ENCODE measurements at places on chromosomes 12 and 14.

DNA sequence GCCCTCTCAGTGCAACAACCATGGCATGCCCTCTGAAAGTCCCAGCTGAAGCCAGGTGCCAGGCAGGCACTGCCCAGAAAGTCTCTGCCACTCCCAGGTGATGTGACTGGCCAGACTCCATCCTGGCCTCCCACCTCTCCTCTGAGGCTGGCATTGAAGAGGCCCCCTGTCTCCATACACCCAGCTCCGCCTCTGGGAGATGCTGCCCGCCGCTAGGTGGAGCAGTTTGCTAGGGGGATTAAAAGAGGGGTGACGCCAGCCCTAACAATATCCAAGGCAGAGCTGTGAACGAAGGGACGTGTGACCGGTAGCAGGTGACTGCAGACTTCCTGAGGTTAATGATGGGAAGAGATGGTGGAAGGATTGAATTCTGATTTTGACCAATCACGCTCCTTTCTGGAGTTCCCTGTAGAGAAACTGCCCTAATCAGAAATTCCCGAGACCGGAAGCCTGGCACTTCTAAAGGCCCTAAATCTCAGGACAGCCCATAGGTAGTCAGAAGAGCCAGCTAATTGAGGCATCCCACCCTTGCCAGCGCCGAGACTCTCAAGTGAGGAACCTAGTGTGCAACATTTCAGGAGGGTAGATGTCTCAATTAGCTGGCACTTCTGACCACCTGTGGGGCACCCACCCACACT lies 8.3 kb upstream of the PLEK2 start:
- no peak for DNase-seq

DNA sequence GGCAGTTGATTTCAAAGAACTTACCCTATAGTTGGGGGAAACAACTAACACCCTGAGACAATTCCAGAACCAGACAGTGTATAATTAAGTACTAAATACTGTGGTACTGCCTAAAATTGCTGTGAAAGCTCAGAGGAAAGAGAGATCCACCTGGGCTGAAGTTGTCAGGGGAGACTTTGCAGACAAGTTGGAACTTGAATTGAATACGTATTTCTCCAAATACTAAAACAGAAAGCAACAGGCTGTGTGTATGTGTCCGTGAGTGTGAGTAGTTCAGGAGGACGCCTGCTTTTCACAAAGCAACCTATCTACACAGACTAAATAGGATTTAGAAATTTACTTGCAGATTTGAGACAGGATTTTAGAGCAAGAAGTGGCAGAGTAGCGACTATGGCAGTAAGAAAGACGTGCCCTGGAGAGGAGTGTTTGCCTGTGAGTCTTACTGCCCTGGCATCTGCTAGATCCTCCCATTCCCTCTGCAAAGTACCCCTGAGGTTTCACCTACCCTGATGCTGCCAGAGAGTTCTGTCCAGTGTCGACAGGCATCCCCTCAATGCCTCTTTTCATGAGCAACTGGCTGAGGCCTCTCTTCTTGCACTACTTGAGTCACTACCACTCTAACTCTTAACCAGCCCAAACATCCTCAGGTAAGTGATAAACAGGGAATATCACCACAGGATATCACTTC lies 37.4 kb upstream of the BMP4 start:
- no peak for DNase-seq

DNA sequence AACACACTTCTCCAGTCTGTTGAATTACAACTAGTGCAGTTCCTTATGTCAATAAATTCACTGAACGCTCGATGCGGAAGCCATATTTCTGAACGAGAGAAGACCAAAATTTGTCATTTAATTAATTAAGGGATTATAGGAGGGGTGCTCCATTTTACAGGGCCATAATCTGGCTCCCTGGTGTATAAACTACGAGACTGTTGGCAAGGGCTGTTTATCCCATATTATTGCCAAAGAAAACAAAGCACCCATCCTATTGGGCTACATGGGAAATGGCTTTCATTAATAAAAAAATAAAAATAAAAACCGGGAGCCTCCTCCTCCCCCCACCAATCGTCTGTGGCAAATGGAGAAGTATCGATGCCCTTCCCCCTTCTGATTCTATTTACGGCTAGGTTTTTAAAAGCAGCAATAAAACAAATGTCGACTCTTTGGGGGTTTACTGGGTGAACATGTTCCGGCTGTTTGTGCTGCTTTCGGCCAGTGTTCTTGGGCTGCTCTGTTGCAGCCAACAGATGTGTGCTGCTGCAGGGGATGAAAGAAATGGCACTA lies 24.8 kb downstream of the ATF7 start:
- no peak for DNase-seq

DNA sequence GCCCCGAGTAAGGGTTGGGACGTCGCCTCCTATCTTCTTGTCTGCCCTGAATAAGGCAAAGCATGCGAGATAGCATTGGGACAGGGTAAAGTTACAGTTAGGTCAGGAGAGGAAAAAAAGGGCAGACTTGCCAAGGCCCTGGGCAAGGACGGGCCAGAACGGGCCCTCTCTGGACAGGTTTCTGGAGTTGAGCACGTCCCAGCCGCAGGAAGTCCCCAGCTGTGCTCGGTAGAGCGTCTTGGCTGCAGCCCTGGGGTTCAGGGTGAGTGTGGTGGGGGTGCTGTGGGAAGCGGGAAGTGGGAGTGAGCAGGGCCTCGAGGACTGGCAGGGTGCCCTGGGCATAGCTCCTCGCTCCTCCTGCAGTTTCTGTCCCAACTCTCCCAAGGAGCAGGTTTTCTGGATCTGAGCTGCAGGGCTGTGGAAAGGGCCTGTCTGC lies 5.4 kb downstream of the RPS6KL1 start:
- DNase-seq: no peak

- no peak for DNase-seq
These were observed 475.6 kb downstream of the PDZRN4 start for GRCh38 chr12:41663598-41664265.

DNA sequence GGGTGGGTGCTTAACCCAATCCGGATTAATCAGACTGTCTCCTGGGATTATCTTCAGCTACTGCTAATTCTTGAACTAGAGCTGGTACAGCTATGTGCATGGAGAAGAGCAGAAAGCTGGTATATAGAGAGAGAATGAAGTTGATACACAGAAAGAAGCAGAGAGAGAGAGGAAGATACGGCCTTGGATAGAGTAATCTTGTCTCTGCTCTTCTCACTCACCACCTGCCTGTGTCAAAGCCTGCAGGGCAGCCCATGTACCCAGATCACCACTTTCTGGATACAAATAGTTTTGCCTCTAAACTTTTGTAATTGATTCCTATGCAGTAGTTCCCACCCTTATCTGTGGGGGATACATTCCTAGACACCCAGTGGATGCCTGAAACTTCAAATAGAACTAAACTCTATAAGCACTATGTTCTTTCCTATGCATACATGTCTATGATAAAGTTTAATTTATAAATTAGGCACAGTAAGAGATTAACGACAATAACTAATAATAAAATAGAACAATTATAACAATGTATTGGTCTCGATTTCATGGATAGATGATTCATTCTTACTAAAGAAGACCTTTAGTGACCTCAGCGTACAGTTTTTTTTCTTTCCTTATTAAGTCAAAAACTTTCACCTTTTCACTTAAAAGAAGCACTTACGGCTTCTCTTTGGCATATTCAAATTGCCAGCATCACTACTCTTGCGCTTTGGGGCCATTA lies 45.5 kb downstream of the YEATS4 start:
- no peak for DNase-seq

GRCh38 chr14:102238131-102238530 lies 66.8 kb downstream of the MOK start:
- DNase-seq: no peak

DNA sequence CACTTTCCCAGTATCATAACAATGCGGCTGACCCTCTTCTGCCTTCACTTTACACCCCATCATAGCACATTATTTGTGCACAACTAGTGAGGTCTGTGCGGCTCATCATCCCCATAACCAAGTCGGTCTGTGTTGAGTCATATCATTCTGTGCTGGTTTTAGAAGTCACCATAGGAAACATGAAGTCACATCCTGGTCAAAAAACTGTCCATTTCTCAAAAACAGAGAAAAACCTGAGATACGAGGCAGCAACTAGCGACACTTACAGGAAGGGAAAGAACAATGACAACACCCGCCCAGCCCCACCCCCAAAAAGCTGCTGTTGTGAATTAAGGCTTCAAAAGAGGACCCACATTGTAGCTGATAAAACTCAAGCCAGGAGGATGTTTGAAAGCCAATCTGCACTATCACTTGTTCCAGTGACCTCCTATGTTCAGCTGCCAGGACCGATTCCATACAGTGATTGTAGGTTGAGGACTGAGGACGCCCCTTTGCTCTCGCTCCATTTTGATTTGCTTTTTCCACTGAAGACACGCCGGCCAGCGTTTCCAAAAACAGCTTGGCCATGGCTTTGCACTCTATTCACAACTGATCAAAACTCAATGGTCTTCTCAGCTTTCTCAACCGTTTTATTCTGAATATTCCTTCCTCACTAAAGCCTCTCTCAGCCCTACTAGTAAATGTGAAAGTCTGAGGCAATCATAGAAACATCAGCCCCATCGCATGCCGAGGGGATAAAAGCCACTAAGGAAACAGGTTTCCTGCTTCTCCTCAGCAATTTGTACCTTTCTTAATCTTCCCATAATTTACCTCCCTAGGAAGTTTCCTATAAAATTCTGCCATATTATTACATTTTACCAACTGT lies 87.5 kb downstream of the DUSP16 start:
- DNase-seq: no peak

DNA sequence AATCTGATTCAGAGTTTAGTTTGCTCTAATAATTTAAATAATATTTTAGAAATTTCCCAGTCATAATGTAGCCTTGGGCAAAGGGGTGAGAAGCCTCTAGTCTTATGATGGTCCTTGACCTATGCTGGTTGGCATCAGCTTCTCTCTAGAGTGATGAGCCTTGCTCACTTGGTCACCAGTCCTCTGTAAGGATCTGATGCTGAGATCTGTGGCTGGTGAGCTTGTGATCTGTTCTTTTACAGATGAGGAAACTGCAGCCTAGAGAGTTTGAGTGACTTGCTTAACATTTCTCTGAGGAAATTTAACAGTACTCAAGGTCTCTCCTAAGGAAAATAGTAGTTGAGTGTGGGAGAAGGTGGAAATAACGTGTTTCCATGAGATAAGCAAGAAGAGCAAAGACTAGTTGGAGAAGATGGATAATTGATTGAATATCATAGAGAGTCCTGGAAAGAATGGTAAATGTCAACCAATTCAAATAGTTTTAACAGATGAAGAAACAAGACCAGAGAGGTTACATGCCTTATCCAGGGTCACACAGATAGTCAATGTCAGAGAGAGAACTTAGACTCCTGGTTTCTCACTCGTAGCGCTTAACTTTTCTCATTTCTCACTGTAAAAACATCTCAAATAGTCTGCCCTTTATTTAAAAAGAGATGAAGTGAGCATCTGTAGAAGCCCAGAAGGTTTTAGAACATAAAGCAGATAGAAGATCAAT lies 89.7 kb upstream of the ETV6 start:
- no peak for DNase-seq
